ENCODE measurements at places on chromosomes 6 and 20.
A peak's percentile ranks its signal among the peaks of the same experiment; 100 is the strongest.

DNA sequence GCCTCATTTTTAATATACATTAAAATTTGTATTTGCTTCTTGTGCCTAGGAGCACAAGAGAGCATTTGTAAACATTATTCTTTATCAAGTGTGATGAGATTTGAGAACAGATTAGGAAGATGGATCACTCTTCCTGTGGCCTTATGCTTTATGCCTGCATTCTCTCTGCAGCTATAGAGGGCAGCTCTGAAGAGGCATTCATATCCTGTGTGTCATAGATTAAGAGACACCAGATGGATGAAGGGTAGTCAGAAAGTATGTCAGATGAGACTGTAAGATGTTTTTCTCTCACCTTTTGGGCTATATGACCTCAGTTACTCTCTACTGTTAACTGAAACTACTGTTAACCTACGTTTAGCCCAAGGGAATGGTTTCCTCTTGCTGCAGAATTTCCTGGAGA is 61.4 kb downstream of the DNAH8 start:
- no peak for DNase-seq

DNA sequence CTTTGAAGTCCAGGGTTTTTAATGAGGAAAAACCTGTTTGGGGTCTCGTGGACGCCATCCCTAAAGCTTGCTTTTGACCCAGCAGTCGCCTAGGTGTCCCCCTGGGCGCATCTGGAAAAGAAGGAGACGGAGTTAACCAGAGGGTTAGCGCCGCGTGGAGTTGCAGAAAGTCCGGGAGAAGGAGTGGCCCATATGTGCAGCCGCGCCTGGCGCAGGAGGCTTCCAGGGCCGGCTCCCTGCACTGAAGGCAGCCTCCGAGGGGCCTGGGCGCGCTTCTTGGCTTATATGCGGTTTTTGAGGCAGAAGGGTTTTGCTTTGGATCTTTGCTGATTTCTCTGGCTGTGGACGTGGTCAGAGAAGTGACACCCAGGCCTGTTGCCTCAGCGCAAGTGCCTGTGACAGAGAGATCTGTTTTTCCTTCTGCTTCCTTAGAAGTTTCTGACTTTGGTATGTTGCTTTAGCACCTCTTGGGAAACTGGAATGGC is 987 bp downstream of the TMEM181 start:
- no peak for DNase-seq

DNA sequence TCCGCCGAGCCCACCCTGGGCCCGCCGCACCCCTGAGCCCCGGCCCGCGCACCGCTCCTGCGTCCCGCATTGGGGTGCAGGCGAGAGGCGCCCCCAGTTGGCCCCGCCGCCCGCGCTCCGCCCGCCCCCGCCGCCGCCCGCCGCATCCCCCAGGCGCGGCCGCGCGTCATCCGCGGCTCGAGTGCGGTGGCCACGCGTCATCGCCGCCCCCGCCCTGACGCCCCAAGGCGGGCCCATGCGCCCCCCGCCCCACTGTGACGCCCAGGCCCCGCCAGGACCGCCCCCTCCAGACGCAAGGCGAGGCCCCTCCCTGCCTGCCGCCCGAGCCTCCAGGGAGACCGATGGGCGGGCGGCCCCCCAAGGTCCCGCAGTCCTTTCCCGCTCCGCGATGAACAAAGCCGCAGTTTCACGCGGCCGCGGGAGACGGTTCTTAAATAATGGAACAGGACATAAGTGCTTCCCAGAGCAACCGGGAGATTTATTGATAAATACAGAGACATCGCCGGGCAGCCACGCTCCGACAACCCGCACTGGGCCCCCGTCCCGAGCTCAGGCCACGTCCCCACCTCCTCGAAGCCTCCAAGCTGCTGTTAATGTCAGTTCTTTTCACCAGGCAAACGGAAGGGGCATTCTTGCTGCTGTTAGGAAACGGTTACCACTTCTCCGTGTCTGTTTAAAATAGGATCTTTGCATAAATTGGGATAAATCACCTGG is at the start of gene ANKRD60:
TSS of gene ANKRD60 (minus strand) at position 170 of the 714 bp plus-strand sequence. CDS start at position 170, 0 bp downstream.
- peak; percentile 44 for DNase-seq

DNA sequence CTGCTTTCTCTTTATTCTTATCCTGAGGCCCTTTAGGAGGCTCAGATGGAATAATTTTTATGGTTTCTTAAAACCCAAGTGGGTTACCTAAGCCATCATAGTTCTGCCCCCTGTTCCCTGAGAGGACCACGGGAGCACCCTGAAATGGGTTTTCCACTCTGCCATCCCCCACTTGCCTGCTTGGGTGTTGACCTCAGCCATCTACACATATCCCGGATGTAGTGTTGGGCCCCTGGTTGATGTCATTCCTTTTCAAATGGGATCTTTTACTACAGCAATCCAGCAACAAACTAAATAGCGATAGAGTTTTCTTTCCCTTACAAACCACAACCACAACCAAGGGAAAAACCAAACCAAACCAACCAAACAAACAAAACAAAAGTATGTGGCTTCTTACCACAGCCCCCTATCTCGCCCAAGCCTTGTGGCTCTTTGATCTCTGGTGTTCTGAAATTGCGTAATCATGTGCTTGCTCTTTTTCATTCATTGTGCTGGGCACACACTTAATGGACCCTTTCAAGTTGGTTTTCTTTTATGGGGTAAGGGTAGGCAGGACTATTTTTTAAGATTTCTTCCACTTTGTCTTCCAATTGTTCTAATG is 154.9 kb downstream of the ESR1 start:
- DNase-seq, result no peak

DNA sequence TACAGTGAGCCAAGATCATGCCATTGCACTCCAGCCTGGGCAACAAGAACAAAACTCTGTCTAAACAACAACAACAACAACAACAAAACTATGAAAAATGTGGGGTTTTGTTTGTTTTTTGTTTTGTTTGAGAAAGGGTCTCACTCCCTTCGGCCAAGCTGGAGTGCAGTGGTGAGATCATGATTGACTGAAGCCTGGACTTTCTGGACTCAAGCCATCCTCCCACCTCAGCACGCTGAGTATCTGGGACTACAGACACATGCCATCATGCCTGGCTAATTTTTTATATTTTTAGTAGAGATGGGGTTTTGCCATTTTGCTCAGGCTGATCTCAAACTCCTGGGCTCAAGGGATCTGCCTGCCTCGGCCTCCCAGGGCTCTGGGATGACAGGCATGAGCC is 2.8 kb upstream of the MYLIP start:
- DNase-seq, result no peak

DNA sequence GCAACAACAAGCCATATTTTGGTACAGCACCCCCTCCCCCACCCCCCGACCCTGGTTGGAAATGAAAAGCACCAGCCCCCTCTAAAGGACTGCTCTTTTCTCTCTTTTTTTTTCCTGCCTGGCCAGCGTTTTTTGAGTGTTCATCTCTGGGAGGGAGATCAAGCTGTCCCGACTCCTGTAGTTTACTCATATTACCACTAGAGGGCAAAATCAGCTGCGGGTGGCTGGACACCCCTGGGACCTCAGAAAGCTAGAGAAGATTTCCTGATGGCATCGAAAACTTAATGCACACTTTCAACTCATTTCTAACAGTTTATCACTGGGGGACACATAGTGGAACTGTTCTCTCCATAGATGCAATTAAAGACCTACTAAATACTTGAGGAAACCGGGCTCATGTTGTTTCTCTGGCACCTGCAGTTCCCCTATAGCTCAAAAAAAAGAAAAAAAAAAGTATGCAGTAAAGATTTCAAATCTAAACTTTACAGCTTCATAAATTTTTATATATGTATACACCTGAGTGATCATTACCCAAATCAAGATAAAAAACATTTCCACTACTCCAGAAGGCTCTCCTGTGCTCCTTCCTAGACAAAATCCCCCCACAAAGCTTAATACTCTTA is 24.4 kb downstream of the CNBD2 start:
- DNase-seq, result peak; percentile 79

DNA sequence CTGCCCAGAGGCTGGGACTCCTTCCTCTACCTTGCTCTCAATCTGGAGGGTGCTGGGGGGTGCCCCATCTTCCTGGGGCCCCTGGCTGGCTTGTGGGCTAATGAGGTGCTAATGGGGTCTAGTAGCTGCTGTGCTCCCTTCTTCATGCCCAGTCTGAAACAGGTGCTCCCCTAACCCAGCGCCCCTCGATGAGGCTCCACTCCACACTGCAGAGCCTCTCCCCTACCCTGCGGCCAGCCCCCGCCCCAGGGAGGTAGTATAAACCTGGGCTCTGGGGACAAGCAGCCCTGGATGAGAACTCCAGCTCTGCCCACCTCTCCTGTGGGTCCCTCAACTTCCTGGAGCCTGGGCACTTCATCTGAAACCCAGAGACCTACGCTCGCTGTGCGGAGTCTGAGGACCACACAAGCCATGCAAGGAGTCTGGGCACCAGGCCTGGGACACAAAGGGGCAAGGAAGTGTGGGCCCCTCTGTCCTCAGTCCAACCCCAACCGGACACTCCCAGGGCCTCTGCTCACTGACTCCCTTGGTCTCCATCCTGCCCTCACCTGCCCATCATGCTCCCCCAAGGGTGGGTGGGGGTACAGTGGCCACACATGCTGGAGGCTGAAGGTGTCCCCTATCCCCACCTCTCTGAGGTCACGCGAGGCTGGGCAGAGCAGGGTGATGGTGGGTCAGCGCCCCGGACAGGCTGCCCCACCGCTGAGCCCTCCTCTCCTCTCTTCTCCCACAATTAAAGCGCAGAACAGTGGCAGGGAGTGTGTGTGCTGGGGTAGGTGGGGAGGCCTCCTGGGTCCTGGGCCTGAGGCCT is 6.1 kb downstream of the RPL10A start:
- no peak for DNase-seq

DNA sequence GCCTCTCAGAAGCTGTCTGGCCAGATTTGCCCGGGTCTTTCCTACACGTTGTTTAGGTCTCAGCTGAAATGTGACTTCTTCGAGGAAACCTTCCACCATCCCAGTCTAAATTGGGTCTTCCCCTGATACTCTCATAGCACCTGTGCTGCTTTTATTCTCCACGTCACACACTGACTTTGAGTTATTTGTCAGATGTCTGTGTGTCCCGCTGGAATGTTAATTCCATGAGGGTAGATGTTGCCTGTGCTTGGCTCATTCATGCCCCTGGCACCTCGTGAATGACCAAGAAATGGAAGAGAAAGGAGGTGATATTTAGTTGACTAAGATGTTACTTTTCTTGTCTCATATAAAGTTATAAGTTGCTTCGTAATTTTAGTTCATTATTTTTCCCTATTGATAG is 197.8 kb downstream of the TMEM242 start:
- DNase-seq, result no peak

GRCh38 chr6:117558818-117559217 is 43.5 kb downstream of the GOPC start:
- DNase-seq, result no peak

DNA sequence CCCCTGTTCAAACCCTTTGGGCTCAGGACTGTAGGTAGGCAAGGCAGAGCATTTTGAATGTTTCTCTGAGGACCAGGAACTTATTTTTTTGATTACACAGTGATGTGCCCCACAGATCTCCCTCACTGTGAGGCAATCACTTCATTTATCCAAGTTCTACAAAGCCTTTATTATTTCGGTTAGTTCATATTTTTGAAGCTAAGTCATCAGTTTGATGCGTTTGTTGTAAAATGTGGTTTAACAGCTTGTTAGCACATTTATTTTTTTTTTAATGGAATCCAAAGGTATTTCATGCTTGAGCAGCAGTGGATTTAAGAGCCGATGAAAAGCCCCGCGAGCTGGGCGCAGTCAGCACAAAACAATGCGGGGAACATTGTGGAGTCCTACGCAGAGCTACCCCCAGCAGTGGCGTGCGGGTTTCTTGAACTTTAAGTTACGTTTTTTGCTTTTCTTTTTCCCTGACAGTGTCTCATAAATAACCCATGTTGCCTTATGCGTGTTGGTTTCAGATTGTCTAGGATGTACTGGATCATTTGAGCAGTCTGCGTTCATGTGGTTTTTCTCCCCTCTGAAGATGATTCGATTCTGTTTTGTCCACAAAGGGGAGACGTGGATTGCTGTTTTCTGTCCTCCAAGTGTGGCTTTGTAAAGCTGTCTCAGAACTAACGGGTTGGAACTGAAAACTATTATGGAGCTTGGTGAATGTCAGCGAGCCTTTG is 233.6 kb upstream of the BMP2 start:
- no peak for DNase-seq

GRCh38 chr20:25287631-25288290 is 39.9 kb downstream of the PYGB start:
- no peak for DNase-seq

- DNase-seq, result no peak
Observed at GRCh38 chr6:121697921-121698320, 262.5 kb downstream of the GJA1 start.

- DNase-seq, result no peak
Observed at GRCh38 chr6:148867862-148868261, 121.0 kb downstream of the UST start.

GRCh38 chr6:11007715-11008608 is 36.1 kb downstream of the ELOVL2 start:
- no peak for DNase-seq

GRCh38 chr20:62775206-62775605 is 21.1 kb upstream of the MRGBP start:
- DNase-seq, result no peak

DNA sequence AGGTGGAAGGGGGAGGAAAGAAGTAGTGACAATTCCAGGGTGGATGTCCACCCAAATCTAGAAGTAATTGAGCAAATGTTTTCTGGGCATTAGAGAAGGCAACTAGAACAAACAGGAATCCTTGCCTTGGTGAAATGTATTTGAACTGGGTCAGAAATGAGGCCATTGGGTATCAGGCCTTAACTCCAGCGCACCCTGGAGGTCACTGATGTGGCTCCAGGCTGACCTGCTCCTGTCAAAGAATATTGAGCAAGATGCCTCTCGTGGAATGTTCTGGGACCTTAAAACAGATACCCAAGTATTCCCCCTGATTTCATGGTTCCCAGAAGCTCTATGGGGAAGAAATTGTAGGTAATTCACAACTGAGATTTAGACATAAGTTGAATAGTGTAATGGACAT is 6.9 kb downstream of the HLA-DPB1 start:
- peak; percentile 42 for DNase-seq

GRCh38 chr6:6806844-6807518 is 218.5 kb downstream of the LY86 start:
- DNase-seq, result no peak

GRCh38 chr20:50658804-50659380 is 32.5 kb downstream of the RIPOR3 start:
- no peak for DNase-seq

DNA sequence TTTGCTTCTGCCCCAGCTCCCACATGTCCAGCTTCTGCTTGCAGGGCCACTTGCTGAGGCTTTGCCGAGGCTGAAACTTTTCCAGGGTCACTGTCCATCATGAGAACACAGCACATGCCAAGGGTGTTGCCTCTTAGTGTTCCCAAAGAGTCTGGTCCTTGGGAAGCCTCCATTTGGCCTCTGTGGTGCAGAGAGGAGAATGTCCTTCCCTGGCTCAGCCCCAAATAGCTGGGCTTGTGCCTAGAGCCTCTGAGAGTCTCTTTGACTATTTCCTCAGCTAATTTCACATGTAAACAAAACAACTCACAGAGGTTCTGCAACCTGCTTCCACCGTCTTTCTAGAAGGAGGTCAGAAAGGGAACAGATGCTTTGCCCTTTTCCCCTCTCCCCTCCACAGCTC is 40.4 kb upstream of the RAB23 start:
- no peak for DNase-seq

DNA sequence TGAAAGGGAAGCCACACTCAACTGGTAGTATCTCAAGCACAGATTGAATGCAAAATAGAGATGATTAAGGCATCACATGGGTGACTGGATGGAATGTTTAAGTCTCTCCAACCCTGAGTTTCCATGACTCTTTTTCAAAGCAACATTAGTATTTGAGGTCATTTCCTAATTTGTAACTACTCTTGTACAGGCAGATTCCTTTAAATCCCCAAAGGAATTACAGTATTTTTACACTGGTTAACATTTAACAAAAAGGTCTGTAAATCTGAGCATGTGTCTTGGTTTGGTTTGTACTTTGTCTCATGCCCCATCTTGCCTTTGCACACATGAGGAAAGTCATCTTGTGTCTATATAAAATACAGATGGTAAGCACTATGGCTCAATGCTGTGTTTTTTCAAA is 15.1 kb downstream of the RMND1 start:
- DNase-seq, result no peak
